Activated CD4-positive, alpha-beta memory T cell treated with anti-CD3 and anti-CD28 coated beads for 36 hours (primary cell): ENCODE measurements at places on chromosomes 12 and 14. TPM values are rescaled to one million over a fixed set of nuclear protein-coding genes. Genes with fewer than 3 reads are reported as not detected.

SPX gene
- total RNA-seq, result 0.94 TPM

ABHD12B gene
- not detected for total RNA-seq

FAM222A gene
- 0.29 TPM for total RNA-seq

CCDC177 gene
- not detected for total RNA-seq

FERMT2 gene
- total RNA-seq, result 5.3 TPM

YLPM1 gene
- total RNA-seq, result 46.3 TPM
